ENCODE measurements at places on chromosomes 12 and 14.

- no peak for DNase-seq
Measured at GRCh38 chr14:76938092-76938500, 90.4 kb downstream of the IRF2BPL start.

GRCh38 chr14:78181270-78181669 lies 11.1 kb downstream of the NRXN3 start:
- DNase-seq, result no peak

GRCh38 chr12:104250366-104251125 lies 35.0 kb downstream of the TXNRD1 start:
- no peak for DNase-seq

DNA sequence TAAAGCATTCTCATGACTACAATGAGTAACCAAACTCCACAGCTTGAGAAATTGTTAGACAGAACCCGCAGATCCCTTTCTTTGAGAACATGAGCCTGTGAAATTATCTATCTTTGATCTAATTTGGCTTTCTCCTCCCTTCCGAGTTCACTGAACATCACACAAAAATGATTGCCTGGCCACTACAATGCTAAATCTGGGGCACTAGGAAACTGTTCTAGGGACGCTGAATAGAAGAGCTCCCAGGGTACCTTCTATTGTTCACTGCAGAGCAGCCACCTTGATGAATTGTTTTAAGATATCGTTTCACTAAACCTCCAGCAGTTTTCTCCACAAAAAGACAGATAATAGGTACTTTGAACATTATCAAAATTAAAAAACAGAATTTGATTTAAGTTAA lies 47.5 kb downstream of the SINHCAF start:
- no peak for DNase-seq

DNA sequence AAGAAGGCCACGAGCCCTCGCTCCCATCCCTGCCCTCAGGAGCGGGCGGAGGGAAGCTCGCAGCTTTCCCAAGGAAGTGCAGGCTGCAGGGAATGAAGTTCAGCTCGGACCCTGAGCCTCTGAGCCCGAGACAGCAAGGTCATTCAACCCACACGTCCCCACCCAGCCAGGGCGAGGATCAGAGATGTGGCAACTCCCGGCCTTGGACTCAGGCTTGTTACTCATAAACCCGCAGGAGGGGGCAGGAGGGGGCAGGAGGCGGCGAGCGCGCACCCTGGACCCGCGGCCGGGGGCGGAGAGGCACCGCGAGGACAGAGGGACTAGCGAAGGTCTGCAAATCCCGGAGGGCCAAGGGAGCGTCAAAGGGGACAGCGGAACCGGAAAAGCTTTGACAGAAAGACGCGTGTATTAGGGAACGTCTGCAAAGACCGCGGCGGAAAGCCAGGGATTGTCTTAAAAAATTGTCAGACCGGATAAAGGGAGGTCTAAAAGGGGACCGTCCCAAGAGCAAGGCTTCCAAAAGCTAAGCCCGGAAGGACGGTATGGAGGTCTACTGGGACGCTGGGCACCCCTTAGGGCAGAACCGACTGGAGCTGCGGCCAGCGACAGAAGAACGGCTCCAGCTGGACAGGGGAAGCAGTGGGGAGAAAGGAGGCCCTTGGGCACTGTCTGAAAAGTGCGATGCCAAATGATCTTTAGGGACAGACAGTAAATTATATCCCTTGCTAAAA lies 611 bp upstream of the DCAF11 start:
- peak; percentile 65 for DNase-seq

DNA sequence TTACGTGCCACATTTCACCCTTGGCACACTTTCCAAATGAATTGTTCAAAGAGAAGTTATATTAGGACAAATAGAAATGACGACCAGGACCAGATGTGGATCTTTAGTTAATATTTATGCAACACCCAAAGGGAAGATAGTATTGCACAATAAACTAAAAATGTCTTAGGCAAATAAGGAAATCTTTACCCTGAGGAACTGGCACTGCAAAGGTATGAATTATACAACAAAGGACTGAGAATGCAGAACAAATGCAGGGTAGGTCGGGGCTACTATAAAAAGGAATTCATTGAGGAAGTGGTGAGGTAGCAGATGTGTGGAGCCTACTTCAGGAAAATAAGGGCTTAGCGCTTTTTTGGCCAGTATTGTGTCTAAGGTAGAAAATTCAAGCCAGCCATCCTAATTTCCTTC lies 3.9 kb upstream of the TMTC2 start:
- no peak for DNase-seq

DNA sequence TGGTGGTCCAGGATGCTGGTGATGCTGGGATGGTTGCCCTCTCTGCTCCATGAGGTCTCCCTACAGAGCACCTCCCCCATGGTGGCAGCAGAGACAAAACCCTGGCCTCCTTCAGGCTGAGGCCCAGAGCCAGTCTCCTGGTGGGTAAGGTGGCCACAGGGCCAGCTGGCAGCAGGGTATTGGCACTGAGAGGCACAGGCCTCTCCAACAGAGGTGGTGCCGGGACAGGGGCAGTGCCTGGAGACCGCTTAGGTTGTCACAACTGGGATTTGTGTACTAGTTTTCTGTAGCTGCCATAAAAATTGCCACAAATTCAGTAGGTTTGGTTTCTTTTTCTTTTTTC lies 6.1 kb upstream of the MTA1 start:
- no peak for DNase-seq

All from NCI-H2171 (cell line).